ENCODE measurements at places on chromosomes 6 and 20.

- no peak for DNase-seq
Observed at GRCh38 chr20:10105046-10105445, 70.3 kb downstream of the ANKEF1 start.

GRCh38 chr6:54695815-54696214 is 150.8 kb upstream of the FAM83B start:
- DNase-seq, result no peak

DNA sequence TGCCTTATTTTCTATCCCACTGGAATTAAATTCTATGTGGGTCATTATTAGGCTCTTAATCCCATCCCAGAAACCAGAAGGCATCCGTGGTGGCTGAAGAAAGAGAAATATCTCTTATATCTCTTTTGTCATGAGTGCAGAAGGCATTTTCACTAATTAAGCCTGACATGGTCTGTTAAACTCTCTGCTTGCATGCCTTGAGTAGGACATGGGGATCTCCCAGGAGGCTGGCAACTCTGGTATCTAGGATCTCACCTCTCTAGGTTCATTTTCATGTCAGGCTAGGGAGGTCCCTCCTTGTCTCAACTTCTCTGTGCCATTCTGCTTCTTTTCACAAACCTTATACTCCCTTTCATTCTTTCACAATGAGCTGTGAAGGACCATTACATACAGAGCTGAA is 25.3 kb upstream of the GPR63 start:
- DNase-seq, result no peak

GRCh38 chr20:38843346-38843745 is 37.8 kb downstream of the PPP1R16B start:
- DNase-seq, result no peak

GRCh38 chr6:150427037-150427602 is 58.3 kb downstream of the IYD start:
- DNase-seq, result no peak

DNA sequence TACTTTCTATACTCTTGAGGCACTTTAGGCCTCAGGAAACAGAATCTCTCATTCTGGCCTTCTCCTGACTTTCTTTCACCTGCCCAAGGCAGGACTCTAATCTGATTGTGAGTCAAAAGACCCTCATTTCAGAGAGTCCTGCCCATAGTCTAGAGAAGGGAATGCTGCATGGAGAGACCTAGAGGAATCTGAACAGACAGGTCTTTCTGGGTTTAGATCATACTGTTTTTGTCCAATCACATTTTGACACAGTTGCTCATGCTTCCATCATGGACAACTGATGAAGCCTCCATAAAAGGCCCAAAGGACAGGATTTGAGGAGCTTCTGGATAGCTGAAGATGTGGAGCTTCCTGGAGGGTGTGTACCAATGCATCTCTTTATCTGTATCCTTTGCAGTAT is 48.1 kb upstream of the BTBD3 start:
- DNase-seq, result no peak

- DNase-seq, result no peak
Observed at GRCh38 chr6:76416821-76417605, 344.6 kb upstream of the IMPG1 start.

GRCh38 chr6:132764370-132764769 is 6.7 kb upstream of the VNN2 start:
- no peak for DNase-seq

DNA sequence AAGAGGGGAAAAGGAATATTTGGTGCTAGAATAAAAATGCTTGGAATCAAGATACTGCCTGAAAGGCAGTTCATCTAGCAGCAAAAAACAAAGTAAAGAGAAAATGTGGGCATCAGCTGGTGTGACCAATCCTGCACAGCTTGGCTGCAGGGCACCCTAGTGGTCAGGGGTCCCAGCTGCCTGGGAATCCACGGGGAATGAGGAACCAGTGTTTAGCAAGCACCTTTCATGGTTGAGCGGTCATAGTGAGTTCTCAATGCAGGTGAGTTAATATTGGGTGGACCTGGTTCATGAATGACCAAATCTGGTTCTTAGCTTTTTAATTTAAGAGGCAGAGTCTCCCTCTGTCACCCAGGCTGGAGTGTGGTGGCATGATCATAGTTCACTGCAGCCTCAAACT is 53.3 kb downstream of the CAP2 start:
- no peak for DNase-seq

- DNase-seq, result no peak
Observed at GRCh38 chr20:2053615-2054014, 48.0 kb upstream of the STK35 start.
